ENCODE measurements at places on chromosomes 16 and 17.

GRCh38 chr17:75091855-75092327 is 4.1 kb downstream of the SLC16A5 start:
- DNase-seq, result no peak

DNA sequence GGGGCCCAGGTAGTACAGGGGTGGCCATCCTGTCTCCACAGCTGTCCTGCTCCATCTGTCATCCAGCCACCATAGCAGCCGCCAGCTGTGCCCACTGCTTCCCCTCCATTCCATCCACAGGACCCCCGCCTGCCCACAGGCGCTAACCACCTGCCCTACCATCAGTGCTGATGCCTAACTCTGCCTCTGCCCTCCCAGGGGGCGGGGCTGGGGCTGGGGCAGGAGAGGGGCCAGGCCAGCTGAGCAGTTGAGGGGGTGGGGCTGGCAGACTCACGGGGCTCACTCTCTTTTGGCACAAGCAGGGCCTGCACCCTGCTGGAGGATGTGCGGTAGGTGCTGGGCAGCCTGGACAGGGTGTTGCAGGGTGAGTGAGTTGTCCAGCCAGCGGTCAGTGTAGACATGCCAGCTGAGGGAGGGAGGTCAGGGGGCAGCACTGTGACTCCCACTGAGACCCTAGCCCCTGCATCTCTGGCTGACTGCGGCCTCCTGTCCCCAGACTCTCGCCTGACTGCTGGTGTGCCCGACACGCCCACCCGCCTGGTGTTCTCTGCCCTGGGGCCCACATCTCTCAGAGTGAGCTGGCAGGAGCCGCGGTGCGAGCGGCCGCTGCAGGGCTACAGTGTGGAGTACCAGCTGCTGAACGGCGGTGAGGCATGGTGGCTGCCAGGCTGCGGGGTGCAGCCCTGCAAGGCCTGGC is 9.6 kb downstream of the GALK1 start:
- no peak for DNase-seq

DNA sequence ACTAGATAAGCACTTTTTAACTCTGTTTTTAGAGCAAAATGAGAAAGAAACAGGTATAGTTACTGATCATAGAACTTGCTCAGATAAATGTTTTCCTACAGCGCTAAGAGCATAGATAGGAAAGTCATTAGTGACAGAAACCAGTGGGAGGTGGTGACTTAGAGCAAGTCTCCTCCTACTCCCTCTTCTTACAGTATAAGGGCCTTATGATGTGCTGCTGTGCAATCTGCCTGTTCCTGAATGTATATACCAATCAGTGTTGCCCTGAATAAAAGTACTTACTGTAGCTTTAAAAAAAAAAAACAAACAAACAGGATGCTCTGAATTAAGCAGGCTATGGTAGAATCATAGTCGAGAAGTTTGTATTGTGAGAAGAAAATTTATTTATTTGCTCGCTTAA is 23.3 kb upstream of the RASL10B start:
- DNase-seq, result no peak

DNA sequence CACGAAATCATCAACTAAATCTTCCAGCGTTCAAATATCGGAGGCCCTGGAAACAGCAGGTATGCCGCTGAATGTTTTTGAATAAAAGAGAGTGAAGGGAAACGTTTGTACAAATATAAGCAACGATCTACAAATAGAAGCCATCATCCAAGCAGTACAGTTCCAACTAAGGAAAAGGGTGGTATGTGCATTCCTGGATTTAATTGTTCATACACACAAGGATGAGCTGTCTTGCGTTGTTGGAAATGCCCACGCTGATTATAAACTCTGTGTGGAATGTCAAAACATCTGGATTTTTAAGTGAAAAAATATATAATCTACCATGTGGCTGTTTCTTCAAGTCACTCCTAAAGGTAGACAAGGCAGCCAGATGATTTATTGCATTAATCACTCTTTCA is 191.8 kb upstream of the HSBP1 start:
- DNase-seq, result no peak

DNA sequence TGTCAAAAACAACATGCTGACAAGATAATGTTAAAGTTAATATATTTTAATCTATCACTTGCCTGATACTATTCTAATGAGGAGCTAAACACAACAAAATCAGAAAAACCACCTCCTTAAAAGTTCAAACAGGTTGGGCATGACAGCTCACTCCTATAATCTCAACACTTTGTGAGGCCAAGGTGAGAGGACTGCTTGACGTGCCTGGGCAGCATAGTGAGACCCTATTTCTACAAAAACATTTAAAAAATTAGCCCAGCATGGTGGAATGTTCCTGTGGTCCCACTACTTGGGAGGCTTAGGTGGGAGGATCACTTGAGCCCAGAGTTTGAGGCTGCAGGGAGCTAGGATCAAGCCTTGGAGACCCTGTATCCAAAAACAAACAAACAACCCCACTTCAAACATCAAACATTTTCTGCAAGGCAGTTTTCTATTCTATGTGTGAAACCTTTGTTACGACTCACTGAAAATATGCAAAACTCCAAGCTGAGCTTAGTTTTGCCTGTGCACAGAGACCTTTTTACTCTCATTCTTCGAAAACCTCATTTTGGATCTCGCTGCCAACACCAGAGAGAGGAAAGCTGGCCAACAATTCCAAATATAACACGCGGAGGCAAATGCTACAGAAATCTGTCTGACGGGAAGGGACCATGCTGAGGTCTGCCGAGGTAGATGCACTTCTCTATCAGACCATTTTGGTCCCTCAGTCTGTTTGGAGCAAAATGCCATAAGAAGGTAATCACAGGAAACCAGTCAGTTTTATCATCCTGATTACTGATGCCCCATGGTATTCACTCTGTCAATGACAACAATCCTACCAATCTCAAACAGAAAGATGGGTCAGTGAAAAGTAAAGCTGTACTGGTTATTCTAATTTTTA is 6.2 kb downstream of the PHF12 start:
- DNase-seq, result no peak

DNA sequence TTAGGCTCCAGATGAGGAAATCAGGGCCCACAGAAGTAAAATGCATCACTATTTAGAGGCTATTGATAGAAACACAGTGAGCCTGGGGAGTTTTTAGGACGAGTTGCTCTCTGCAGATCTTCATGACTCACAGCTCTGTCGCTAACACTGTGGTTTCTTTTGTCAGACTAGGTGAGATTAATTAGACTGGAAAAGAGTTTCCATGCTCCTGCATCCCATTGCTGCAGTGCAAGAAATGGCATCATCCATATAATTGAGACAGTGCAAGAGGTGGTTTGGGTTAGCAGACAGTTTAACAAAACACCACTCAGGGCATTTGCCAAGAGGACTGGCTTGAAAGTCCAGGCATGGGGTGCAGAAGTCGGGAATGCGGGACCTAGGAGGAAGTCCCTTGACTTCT is 198.8 kb upstream of the CACNG5 start:
- DNase-seq, result peak; percentile 49

DNA sequence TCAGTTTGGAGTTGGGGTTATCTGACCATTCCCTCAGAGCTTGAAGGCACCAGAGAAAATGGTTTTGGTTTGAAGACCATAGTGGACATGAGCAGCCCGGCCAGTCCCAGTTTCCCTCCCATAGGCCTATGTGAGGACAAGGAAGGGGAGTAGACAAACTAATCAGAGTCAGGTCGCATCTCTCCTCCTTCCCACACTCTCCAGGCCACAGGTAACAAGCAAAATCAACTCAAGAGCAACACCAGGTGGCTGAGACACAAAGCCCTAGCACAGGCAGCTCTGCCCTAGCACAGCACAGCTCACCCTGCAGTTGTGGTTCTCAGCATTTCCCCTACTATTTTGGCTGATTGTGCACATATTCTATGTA is 7.2 kb downstream of the SUPT4H1 start:
- DNase-seq, result no peak

DNA sequence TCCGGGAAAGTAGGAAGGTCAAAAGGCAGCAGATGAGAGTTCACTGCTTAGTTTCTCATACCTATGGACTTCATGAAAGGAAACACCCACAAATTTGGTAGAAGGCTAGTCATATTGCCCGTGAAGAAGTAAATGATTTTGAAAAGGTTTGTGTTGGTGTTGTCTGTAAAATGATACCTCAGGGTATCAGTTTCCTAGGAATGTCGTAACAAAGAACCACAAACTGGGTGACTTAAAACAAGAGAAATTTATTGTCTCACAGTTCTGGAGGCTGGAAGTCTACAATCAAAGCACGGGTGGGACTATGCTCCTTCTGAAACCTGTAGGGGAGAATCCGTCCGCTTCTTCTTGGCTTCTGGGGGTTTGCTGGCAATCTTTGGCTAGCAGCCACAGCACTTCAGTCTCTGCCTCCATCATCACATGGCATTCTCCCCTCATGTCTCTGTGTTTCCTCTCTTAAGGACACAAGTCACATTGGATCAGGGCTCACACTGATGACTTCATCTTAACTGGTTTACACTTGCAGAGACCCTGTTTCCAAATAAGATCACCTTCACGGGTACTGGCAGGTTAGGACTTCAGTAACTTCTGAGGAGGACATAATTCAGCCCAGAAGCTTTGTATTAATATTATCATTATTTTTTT is 2.0 kb upstream of the NAE1 start:
- no peak for DNase-seq

GRCh38 chr17:40478486-40478885 is 22.9 kb downstream of the TNS4 start:
- no peak for DNase-seq

Measured in kidney glomerular epithelial cell (primary cell).